Stimulated activated naive CD8-positive, alpha-beta T cell treated with anti-CD3 and anti-CD28 coated beads, Interleukin-15, amount 100 ng/mL, for 72 hours (primary cell): ENCODE measurements at places on chromosomes 1 and 21.

GRCh38 chr21:46604975-46605766, at the start of gene S100B:
Gene S100B, minus strand, starts transcription at chr21:46605082. Its CDS starts 2,667 bp downstream, at chr21:46602415.
- DNase-seq = peak; percentile 15

DNA sequence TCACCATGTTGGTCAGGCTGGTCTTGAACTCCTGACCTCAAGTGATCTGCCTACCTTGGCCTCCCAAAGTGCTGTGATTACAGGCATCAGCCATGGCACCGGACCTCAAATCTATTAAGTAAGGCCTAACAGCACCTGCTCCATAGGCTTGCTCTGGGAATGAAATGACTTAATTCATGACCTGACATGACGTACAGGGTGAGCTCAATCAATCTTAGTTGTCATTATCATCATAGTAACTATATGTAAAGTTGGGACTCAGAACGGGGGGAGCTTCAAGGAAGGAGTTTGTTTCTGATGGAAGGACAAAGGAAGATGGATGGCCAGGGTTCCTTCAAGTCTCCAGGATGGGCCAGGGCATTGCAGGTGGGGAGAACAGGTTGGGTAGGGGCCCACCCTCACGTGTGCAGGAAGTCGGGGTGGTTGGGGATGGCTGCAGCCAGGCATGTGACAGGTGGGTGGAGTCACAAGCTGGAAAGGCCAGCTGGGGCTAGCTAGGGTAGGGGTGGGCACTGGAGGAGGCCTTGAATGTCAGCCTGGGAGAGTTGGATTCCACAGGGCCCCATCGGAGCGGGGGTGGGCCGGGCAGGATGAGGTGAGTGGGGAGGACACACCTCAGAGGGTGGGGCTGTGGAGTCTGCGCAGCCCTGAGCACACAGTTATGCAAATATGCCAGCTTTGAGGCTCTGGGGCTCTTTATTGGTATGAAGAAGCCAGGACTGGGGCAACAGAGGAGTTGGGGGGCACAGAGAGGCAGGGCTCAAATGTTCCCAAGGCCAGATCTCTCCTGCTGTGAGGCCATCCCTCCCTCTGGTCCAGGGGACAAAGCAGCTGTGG, 9.6 kb downstream of the TRIM62 start:
- DNase-seq = no peak

DNA sequence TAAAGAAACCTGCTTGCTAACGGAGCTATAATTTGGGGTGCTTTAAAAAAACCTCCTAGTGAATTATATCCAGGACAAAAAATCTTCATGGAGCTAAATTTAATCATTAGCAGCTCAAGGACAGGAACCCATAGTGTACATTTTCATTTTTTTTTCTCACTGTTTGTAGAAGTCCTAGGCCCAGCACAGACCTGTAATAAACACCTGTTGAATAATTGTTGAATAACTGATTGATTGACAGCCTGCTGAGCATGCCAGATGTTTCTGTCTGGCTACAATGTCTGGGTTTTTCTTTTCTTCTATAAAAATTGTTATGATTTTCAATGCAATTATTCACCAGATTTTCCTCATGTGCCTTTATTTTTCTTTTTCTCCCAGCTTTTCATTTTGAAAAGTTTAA, 10.9 kb upstream of the GALNT2 start:
- DNase-seq = no peak

GRCh38 chr1:214603819-214604252, 841 bp downstream of the CENPF start:
- no peak for DNase-seq

DNA sequence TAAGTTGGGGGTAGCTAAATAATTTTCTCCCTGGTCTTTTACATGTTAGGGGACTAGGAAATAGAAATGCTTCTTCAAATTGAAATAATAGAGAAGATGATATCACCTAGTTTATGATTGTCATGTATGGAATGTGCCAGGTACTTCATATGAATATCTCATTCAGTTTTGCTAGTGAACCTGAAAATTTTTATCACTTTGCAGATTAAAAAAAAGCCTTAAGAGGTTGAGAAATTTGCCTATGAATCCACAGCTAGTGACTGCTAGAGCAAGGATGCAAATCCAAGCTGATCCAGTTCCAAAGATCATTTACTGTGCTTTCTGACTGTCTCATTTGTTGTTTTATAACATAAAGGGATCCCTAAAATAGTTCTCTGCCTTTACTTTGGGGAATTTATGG, 24.7 kb downstream of the RNF2 start:
- no peak for DNase-seq

DNA sequence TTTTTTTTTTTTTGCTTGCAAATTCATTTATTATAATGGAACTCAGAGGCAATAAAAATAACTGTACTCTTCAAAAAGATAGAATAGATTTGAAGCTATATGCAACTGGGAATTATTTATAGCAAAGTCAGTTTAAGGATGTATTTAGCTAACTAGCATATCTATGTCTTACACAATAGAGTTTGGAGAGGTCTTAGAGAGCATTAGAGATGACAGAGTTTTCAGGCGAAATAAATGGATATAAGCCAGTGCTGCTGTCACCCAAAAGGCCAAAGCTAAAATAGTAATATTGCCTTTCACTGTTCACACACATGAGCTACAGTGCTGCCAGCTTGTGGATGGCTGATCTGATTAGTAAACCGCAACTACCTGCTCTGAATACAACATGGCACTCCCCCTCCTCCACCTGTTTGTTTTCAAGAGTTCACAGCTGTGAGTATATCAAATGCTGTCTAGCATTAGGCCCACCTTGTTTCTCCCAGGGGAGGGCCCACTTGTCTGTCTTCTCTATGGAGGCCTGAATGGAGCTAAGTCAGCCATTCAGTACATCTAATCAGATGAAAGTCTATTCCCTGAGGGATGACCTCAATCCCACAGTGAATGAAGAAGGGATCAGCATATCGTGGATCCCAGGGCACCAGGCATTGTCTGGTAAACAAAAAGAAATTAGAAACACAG, 25.2 kb upstream of the SSX2IP start:
- no peak for DNase-seq
